Activated gamma-delta T cell treated with Interleukin-2 at 50 U/mL for 16 hours (primary cell): ENCODE measurements at places on chromosomes 12 and 14.

DNA sequence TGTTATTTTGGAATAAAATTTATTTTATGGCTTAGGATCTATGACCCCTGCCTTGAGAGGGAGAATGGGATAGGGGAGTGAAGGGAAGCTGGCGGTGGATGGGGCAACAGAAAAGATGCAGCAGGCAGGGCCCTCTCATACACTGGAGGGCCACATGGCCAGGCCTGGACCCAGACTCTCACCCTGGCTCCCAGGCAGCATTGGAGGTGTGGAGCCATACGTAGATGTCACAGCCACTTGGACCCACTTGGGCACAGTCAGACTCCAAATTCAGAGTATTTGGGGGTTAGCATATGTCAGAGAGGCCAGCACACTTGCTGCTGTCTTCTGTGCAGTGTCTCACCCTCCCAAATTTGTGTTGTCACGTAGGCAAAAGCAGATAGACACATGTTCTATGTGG is 6.5 kb downstream of the NAB2 start:
- no peak for DNase-seq

DNA sequence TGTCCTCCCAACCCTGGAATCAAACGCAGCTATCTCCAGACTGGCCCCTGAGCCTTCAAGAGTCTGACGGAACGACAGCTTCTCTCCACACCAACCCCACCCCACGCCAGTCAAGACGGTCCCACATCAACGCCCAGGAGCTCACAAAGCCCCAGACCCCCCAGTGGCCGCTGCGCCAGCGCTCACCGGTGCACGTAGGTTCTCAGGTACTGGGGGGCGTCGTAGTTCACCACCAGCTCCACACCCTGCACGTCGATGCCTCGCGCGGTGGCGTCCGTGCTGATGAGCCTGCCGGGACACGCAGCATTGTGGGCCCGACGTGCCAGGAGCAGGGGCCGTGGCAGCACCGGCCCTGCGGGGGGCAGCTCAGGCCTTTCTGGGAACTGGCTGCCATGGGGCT is 4.2 kb downstream of the DDX51 start:
- no peak for DNase-seq

- no peak for DNase-seq
Observed at GRCh38 chr12:3520168-3520567, 29.2 kb downstream of the PRMT8 start.

DNA sequence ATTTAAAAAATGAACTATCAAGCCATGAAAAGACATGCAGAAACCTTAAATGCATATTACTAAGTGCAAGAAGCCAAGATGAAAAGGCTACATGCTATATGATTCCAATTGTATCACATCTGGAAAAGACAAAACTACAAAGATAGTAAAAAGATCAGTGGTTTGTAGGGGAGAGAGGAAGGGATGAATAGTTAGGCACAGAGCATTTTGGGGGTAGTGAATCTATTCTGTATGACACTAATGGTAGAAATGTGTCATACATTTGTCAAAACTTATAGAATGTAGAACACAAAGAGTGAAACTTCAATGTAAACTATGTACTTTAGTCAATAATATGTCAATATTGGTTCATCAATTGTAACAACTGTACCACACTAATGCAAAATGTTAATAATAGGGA is 20.8 kb downstream of the TXNDC16 start:
- DNase-seq: no peak
